ENCODE measurements at places on chromosomes 13 and 19.

DNA sequence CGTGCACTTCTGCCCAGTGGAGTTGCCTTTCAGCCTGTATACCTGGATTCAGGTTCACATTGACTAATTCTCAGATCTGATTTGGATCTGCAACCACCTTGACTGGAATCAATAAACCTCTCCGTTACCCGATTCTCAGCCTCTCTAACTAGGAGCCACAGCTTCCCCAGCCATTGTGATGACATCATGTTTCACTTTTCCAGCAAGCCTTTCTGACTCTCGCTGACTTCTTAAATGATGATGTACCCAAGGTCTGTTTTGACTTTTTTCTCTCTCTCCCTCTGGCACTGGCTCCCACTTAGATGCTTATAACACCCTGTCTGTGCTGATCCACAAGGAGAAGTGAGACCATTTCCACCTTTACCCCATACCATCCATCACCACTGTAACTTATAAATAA lies 13.5 kb upstream of the FAM124A start:
- no peak for DNase-seq

DNA sequence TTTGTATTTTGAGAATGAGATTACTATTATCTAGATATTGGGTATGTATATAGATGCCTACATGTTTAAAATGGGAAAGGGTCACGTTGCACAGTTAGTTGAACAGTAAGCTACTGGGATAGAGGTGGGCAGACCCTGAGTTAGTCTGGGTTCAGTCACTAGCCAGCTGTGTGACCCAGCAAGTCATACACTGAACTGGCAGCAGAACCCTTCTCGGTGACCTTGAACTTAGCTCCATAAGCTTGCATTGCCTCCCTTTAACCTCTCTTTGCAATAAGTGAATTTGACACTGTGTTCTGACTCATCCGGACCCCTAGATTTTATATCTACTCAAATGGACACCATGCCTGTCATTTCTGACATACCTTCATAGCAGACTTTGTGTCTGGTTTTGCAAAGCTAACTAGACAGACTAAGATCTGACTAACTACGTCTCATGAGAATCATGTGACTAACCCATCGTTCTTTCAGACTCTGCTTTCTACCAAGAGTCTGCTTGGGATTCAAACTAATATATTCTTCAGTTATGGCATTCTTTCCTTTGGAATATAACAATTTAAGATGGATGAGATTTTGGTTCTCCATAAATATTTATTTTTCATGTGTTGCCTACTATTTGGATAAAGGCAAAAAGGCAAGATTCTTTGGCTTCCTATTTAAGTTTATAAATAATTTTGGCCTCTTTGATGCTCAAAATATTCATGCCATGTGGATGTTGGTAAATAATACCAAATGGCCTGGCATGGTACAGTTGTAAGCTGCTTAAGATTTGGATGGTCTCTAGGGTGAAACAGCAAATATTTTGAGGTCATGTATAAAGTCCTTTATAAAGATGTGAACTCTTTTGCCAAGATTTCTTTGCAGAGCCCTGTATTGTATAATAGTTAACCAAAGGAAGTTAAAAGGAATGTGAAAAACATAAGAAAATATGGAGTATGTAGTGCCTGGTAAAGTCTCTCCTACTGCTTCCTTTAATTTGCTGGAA lies 159.3 kb downstream of the ITGBL1 start:
- DNase-seq = no peak

- no peak for DNase-seq
Measured at GRCh38 chr13:60986301-60986700, 429.3 kb downstream of the PCDH20 start.

- DNase-seq = no peak
Measured at GRCh38 chr13:102460806-102461205, 59.0 kb upstream of the FGF14 start.

DNA sequence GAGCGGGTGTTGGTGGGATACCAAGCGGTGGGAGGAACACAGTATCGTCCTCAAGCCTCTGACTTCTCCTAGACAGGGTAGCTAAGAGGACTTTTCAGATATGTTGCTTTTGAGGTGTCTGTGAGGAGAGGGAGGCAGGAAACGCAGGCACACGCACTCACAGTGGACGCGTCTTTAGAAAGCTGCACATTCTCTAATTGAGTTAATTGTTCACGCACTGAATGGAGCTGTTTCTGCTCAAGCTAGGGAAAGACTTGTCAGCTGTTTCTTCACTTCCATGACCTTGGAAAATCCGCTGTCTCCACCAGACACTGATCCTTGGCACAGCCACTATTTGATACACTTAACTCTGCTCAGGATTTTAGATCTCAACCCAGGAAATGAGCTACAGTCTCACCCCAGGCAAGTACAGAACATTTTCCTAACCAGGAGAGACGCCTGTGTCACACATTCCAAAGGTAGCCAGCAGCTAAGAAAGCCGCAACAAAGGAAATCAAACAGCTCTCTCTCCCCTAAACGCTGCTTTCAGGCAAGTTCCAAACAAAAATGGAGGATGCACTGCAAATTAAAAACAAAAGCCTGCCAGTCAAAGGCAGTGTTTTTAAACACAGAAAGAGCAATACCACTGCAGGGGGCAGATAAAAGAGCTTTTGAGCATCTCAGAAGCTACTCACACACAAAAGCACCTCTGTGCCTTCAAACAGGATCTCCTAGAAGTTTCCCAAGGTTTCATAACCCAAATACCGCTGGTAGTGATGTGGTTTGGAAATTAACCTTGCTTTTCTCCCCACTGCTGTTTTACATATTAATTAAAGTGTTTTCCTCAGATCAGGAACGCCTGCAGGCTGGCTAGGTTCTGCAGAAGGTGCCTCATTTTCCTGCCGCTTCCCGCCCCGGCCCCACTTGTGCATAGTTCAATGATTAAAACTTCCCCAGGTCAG lies 57.3 kb downstream of the IRS2 start:
- DNase-seq = no peak

GRCh38 chr13:111668451-111668850 lies 348.0 kb downstream of the TEX29 start:
- DNase-seq = no peak

DNA sequence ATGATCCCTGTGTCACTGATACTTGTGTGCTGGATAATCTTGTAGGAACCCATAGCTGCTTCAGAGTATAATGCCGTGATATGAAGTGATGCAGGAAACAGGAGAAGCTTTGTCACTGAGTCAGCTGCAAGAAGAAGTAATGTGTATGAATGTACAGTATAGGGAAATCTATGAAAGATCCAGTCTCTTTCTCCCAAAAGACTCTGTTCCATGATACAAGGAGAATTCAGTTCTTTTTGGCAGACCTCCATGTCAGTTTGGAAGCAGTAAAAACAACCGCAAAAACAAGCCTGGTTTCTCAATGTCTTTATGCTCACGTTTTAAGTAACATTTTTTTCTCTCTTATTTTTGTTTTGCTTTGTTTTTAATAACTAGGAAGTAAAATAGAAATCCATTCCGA lies 33.9 kb downstream of the PCDH17 start:
- DNase-seq = no peak

GRCh38 chr19:11560404-11561051 lies 1.5 kb upstream of the ELOF1 start:
- peak; percentile 93 for DNase-seq

DNA sequence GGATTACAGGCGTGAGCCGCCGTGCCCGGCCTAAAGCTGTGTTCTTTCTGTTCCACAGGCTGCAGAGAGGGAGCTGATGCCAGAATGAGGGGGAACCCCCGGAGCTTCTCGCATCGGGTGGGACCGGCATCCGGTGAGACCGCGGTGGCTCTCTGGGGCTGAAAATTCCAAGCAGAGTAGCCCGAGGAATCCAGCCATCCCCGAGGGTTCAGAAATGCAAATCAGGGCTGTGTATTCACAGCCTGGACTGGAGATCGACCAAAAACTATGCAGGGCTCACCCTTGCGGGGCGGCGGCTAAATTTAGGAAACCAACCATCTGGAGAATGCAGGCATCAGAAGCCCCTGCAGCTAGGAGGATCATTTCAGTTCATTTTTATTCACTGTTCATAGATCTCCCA lies 99.2 kb downstream of the GNG7 start:
- peak; percentile 43 for DNase-seq

DNA sequence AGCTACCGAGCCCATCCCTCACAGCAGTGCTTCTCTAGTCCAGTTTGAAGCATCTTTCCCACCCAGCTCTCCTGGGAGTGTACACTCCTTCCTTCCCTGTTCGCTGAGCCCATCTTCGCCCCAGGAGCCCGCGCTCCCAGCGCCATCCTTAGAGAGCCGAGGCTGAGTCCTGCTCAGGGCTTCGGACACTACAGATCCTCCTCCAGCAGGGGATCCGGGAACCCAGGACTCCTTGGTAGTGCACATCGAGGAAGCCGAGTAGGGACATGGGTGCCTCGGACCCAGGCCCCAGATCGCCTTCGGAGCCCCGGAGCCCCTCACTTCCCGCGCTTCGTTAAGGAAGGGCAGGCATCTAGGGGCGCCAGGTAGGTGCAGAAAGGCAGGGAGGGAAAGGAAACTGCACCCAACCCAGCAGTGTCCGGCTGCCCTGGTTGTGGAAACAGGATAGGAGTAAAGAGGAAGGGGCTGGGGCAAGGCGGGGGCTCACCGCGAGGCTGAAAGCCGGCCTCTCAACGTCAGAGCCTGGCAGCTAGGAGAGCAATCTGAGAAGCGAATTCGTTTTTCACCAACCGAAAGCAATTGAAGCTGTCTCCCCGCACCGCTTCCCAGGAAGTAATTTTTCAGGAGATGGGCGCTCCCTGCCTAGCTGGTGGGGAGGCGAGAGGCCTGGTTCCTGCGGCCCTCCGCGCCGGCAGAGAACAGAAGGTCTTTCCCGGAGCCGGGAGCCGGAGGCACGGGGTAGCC lies 1.0 kb downstream of the PDX1 start:
- no peak for DNase-seq

DNA sequence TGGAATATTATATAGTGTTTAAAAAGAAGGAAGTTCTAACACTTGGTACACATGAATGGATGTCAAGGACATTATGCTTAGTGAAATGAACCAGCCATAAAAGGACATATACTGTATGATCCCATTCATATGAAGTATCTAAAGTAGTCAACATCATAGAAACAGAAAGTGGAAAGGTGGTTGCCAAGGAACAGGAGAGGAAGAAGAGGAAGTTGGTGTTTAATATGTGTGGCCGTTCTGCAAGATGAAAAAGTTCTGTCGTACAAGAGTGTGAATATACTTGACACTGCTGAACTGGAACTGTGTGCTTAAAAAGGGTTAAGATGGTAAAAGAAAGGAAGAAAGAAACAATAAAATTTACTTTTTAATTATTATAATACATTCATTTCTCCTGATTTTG lies 33.1 kb upstream of the C1QTNF9 start:
- DNase-seq = peak; percentile 67

GRCh38 chr13:90276216-90276615 lies 1071.3 kb upstream of the MIR17HG start:
- DNase-seq = no peak

- DNase-seq = no peak
Measured at GRCh38 chr13:76231522-76232167, 595.5 kb downstream of the LMO7 start.

- DNase-seq = no peak
Measured at GRCh38 chr19:17577457-17578097, 22.1 kb downstream of the COLGALT1 start.

GRCh38 chr13:65907666-65908525 lies 1322.2 kb downstream of the PCDH9 start:
- no peak for DNase-seq

DNA sequence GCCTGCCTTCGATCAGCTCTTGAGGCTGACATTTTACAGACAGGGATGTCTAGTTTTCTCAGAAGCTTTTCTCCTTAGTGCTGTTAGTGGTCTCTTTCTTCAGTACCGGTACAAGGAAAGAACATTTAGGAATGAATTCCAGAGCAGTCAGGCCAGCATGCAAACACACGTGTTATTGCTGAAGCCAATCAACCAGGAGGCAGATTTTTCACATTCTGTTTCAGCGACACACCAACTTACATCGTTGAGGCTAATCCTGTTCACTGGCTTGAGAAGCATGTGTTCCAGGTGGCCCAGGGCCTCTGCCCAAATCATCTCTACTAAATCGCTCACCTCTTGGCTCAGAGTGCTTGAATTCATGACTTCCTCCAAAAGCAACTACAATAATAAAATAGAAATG lies 19.2 kb downstream of the PARP4 start:
- no peak for DNase-seq

DNA sequence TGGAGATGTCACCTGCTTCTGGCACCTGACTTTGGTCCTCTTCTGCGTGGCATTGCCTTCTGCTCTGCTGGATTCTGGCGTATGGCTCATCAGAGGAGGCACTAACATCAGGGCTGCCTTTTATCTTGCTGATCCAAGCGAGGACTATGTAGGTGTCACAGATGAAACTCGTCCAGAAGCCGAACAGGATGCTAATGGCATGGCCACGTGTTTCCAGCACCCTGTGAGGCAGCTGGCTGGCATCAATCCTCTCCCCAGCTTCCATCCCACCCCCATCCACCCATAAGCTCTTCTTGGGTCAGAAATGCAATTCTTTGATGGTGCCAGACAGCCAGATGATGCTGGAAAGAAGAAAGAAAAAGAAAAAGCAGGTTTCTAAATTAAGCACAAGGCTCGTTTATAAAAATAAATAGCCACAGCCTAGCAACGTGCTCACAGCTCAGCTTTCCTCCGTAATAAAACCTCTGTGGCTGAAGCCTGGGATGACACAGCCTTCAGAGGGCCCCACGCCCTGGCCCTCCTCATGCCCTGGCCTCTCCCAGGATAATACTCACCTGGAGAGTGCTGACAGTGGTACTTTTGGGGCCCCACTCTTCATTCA lies 212.9 kb upstream of the SERP2 start:
- no peak for DNase-seq

DNA sequence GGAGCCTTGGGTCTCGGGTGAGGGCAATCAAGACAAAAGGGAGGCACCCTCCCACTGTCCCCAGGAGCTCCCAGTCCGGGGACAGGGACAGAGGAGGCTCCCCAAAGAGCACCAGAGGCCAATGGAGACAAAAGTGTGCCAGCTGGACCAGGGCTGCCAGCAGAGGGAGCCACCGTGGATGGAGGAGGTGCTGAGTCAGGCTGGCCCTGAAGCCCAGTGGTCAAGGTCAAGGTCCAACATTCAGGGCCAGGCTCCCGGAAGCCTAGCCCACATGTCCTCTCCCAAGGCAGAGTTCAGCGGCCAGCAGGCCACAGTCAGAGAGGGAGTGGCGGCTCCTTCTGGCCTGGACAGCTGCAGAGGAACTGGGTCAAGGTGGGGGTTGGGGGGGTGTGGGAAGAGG lies 8.4 kb downstream of the COL5A3 start:
- DNase-seq = no peak

- DNase-seq = peak; percentile 96
Measured at GRCh38 chr13:113490496-113491417, at the start of gene DCUN1D2. TSS of gene DCUN1D2 (minus strand) at chr13:113490711. CDS start at chr13:113490669, 42 bp downstream.

- no peak for DNase-seq
Measured at GRCh38 chr13:41613984-41614661, 156.8 kb downstream of the RGCC start.

GRCh38 chr13:110520431-110521295 lies 40.9 kb downstream of the RAB20 start:
- DNase-seq = no peak

GRCh38 chr13:21872795-21873194 lies 201.9 kb downstream of the FGF9 start:
- no peak for DNase-seq

Data from GM12865 (cell line).